ENCODE measurements at places on chromosomes 7 and 10.

- no peak for DNase-seq
Observed at GRCh38 chr7:129886818-129887186, 66.0 kb downstream of the UBE2H start.

- peak; percentile 8 for DNase-seq
Observed at GRCh38 chr10:23294638-23295247, 49.9 kb downstream of the C10orf67 start.

DNA sequence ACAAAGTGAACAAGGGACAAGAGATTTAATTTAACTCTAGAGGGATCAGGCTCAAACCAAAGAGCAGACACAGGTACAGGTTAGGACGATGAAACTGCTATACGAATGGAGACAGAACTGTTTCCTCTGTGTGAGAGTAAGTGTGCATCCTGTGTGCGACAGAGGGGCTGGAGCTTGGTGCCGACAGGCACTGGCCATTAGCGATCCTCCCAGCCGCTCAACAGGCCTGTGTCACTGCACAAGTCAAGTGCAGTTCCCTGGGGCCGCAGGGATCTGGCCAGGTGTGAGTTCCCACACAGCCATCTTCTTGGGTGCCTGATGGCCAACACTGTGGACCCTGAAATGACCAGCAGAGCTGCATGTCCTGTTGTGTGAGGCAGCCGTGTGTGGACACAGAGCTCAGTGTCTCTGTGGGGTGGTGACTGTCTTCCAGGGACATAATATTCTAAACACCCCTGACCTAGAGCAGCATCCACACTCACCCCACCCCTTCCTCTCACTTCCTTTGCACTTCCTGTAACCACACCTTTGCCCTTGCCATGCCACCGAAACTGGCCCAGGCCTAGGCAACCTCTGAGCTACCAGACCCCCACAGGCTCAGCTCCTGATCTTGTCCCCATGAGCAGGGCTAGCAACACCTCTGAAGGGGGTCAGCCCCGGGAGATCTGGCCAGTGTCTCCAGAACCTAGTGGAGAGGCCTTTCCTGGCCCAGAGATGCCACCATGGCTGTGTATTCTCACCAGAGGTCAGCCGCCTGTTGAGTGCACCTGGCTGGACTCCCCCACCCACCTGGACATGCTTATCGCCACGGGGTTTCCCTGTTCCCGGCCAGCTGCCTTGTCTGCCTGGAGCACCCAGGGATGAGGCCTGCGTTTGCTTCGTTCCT lies 11.7 kb upstream of the TBRG4 start:
- DNase-seq = no peak

DNA sequence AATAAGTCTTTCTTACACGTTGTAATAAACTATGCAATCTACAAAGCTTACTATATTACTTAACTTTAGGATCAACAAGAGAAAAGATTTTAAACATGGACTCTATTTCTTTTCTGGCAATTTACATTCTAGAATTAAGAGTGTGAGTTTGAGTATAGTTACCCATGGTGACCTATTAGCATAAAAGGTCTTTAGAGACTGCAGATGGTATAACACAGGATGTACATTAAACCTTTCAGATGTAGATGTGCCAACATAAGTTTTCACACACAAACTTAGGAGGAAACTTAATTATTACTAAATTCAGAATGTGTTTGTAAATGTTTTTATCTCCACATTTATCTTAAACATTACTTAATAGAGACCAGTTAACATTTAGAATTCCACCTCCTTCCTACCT lies 54.1 kb downstream of the KCND2 start:
- DNase-seq = no peak

- DNase-seq = no peak
Observed at GRCh38 chr7:102080434-102081243, 206.0 kb upstream of the SH2B2 start.

GRCh38 chr7:20776942-20777341 lies 9.7 kb downstream of the SP8 start:
- DNase-seq = no peak

DNA sequence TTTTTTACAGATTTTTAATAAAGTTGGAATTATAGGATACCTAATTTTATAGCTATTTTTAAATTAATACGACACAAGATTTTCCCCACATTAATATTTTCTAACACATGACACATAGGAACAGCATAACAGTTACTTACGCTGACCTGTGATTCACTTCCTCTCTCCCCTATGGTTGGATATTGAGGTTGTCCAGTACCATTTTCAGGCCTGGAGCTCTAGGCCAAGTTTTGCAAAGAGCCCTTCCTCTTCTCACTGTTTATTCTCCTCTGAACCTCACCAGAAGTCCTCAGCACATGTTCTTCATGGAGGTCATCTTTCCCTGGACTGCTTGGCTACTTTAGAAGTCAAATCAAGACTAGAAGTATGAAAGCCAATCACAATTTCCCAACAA lies 28.2 kb downstream of the LYZL1 start:
- no peak for DNase-seq

- no peak for DNase-seq
Observed at GRCh38 chr10:588246-589165, 101.0 kb downstream of the DIP2C start.

GRCh38 chr7:124323597-124323996 lies 290.7 kb upstream of the TMEM229A start:
- DNase-seq = no peak

DNA sequence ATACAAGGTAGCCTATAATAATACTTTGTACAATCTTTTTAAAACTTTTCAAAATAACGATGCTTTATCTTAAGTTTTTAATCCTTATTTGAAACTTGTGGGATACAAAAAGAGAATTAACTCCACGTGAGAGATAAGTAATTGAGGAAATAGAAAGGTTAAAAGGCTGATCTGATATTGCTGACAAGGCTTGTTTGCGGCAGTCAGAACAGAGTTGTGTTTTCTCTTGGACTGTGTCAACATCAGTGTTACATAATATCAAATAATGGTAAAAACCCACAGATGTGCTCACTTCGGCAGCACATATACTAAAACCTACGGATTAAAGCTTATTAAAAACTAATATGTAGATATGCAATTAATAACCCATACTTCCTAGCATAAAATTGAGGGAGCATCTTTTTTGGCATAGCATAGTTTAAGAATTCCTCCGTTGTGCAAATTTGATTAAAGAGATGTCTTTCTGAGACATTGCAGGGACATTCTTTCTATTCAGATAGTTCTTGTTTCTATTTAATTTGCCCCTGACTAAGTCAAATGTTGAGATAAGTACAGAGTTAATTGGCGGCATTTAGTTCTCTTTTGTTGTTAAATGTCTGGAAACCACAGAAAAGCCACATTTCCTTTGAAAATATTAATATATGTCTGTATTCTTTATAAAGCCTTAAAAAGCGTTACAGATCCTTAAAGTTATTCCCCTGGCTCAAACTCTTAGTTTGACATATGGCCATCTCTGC lies 63.3 kb downstream of the FAM185A start:
- DNase-seq = no peak

Measured in HFFc6 (cell line).